ENCODE measurements at places on chromosomes 7 and 10. TPM values are rescaled to one million over a fixed set of nuclear protein-coding genes. Genes with fewer than 3 reads are reported as not detected.

TMEM196 gene
- not detected for total RNA-seq

FGL2 gene
- total RNA-seq, result 7.8 TPM

STAG3 gene
- total RNA-seq, result not detected

PPP1R3A gene
- not detected for total RNA-seq

ZNF804B gene
- total RNA-seq, result not detected

- DNase-seq, result no peak
Measured at GRCh38 chr10:102948176-102948575, 30.1 kb downstream of the CNNM2 start.

DNA sequence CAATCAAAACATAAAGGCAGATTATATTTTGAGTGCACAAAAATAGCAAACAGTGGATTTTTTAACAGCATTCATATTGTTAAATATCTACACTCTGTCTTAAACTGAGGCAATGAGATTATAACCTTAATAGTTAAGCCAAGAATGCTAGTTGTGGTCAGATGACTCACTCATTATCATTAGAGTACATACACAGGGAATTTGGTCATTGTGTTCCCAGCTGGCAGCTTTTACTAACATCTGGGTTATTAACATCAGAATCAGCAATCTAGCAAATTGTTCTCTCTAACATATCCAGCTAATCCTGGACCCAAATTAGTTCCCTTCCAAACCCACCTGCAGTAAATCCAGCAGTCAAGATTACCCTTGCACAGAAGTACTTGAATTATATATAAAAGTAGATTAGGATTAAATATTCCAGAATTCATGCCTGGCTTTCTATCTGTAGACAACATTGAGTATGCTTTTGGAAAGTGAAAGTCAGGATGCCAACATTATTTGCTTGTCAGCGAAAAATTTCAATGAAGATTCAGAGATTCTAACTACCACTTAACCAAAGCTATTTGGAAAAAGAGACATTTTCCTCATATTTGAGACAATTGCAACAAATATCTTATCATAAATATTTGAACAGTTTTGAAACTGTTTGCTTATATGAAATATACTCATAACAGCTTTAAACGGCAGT lies 1035.6 kb upstream of the PHF14 start:
- DNase-seq, result no peak

DNA sequence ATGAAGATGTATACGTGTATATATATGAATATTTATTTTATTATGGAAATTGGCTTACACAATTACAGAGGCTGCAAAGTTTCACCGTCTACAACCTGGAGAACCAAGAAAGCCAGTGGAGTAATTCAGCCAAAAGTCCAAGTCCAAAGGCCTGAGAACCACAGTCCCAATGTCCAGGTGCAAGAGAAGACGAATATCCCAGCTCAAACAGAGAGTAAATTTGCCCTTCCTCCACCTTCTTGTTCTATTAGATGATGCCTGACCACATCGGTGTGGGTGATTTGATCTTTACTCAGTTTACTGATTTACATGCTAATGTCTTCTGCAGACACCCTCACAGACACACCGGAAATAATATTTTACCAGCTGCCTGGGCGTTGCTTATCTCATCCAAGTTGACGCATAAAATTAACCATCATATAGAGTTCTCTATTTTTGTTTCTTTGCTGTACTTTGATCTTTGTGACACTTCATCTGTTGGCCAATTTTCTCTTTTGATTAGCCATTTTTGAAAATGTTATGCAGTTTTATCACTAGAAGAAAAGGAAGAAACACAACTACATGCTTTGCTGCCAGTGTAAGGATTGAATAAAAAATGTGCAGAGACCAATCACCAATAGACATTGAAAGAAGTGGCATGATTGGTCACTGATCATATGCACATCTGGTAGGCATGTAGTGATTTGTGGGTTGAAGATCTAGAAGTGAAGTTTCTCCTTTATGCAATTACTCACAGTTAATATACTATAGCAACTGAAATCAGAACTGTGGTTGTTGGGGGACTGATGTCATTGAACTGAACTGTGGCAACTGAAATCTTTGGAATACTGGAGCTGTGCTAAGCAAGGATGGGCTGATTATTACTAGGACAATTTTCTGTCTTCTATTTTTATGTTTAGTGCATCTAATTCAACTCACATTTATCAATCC lies 68.5 kb downstream of the EPDR1 start:
- DNase-seq, result no peak

GRCh38 chr10:123007558-123008354 lies 839 bp downstream of the IKZF5 start:
- DNase-seq, result no peak

Measured in suprapubic skin (tissue), 4 donors.